T-helper 9 cell (primary cell): ENCODE measurements at places on chromosomes 1 and 21.
A peak's percentile ranks its signal among the peaks of the same experiment; 100 is the strongest.

GRCh38 chr1:97108179-97108578 is 386.6 kb downstream of the PTBP2 start:
- no peak for DNase-seq

GRCh38 chr1:205255941-205256780 is 28.4 kb downstream of the TMCC2 start:
- DNase-seq: peak; percentile 80

- no peak for DNase-seq
Measured at GRCh38 chr1:227893300-227893948, 54.3 kb downstream of the WNT9A start.

DNA sequence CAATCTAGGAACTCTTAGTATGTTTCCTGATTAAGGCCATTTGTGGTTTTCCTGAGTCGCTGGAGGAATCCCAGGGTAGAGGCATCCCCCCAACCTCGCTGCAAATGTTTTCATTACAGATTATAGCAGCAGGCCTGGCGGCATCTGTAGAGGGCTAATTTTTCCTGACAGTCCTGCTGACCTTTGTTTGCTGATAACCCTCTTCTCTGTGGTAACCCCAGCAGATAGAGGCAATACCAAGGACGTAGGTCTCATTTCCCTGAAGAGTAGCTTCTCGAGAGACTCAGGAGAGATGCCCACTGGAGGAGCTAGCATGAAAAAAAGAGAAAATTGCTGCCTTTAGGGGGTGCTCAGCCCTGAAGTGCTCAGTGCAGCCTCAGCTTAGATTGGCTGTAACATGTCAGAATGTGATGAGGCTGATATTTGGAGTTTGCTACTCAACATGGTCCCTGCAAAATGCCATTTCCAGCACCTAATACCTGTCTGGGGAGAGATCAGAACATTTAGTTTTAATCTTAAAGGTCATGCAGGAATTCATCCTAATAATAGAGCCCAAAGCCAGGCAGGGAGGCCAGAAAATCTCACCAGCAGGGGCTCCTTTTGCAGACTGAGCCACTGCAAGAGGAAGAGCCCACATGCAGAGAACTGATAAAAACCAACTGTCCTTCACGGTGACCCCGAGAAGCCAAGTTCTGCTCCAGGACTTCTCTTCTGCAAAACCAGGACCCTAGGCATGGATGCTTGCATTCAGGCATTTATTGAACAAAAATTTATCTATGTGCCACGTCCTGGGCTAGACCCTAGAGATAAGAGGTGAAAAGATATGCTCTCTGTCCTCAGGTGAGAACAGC is 184.5 kb downstream of the KAZN start:
- no peak for DNase-seq

GRCh38 chr1:56137521-56138505 is 441.6 kb downstream of the PLPP3 start:
- DNase-seq: no peak

GRCh38 chr1:201006450-201006849 is 17.1 kb downstream of the KIF21B start:
- no peak for DNase-seq

DNA sequence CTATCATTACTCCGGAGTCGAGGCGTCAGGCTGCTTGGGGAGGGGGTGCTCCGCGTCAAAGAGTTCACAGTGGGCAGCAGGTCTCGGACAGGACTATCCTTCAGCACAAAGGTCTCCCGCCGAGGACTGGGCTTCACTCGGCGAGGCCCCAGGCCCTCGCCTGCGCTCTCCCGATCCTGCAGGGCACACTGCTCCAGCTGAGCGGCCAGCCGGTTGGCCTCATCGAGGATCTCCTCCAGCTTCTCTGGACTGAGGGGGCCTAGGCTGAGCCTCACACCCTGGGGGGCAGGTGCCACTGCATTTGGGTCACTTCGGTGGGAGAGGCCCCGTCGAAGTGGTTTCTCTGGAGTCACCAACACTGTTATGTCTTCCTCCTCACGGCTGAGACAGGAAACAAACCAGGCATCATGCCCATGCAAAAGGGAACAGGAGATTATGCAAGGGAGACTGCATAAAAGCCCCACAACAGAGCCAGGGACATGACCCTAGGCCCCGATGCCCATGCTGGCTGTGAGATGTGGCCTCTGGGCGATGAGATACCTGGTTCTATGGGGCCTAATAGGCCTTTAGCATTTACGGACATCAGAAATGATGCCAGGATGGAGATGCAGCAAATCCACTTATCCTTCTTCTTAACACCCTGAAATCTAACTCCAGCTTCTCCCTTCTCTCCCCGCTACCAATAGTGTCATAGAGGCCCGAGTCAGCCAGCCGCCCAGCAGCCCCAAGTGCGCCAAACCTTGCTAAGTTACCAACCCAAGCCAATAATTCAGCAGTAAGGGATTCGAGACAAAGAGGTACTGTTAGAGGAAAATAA is 1.1 kb downstream of the PSRC1 start:
- no peak for DNase-seq

GRCh38 chr1:44587796-44588460 is 86.4 kb downstream of the TMEM53 start:
- DNase-seq: no peak

- no peak for DNase-seq
Measured at GRCh38 chr21:36914244-36915013, 52.0 kb downstream of the HLCS start.

GRCh38 chr1:147246910-147247655 is 4.6 kb downstream of the CHD1L start:
- no peak for DNase-seq

DNA sequence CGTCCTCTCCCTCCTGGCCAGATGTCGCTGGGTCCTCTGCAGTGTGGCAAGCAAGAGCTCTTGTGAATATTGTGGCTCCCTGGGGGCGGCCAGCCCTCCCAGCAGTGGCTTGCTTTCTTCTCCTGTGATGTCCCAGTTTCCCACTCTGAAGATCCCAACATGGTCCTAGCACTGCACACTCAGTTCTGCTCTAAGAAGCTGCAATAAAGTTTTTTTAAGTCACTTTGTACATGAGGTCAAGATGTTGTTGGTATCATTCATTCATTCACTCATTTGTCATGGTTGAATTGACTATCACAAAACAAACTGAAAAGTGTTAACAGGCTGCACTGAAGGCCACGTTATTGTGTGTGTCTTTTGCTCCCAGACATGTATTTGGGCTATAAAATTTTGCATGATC is 8.2 kb upstream of the PADI6 start:
- DNase-seq: no peak

- no peak for DNase-seq
Measured at GRCh38 chr1:167938080-167938636, 1.3 kb upstream of the MPC2 start.

DNA sequence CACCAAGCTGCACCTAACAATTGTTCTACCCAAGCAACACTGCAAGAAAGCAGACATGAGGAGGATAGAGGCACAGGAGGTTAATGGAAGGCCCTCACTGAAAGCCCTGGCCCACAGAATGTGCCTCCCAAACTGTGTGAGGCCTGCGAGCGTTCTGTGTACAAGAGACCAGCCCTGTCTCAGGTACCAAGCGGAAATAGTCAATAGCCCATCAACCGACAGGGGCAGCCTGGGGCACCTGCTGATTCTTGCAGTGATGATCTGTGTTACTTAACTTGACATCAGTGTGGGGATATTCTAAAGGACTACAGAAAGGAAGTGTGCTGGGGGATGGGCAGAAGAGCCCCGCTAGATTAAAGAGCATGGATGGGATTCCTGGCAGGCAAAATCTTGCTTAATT is 392.4 kb downstream of the KCNH1 start:
- DNase-seq: no peak

GRCh38 chr1:181588631-181589030 is 105.3 kb downstream of the CACNA1E start:
- no peak for DNase-seq

- DNase-seq: no peak
Measured at GRCh38 chr1:63630238-63630637, 37.0 kb downstream of the PGM1 start.

DNA sequence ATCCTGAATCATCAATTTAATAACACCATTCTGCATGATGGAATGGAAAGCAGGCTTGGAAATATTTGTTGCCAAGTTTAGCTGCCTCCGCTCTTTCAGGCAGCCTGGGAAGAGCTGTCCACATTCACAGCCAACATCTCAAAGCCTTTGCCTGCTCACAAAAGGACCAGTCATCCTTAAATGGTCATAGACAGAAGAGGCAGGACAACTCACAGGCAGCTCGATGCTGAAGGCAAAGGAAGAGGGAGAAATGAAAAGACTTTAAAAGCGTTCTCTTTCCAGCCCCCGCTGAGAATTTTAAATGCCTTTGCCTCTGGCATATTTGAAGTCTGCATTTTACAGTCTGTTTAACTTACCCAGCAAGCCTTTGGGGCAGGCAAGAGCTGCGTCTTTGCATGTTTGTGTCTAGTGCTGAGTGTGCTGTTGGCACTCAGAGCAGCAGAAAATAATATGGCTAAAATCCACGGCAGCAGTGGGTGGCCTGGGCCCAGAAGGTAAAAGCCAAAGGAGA is 68.9 kb downstream of the NMNAT2 start:
- no peak for DNase-seq

DNA sequence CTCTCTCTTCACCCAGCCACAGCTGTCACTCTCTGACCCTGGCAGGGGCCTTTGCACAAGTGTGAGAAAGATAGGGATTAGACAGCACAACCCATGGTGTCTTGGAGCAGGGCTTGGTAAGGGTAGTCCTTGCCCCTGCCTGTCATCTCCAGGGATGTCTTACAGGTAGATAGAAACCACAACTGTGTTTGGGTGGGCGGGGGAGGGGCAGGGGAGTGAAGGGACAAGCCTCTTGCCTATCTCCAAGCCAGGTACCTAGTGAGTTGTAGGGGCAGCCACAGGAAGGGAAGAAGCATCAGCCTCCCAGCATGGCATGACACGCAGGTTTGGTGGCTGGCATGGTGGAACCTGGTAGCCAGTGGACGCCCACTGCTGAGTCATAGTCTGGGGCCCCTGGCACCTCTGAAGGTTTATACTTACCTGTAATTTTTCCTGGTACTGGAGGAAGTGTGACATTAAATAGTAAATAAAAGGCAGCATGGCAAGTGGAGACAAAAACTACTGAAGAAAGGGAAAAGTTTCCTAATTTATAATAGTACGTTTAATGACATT is 97.5 kb downstream of the CLEC20A start:
- no peak for DNase-seq

DNA sequence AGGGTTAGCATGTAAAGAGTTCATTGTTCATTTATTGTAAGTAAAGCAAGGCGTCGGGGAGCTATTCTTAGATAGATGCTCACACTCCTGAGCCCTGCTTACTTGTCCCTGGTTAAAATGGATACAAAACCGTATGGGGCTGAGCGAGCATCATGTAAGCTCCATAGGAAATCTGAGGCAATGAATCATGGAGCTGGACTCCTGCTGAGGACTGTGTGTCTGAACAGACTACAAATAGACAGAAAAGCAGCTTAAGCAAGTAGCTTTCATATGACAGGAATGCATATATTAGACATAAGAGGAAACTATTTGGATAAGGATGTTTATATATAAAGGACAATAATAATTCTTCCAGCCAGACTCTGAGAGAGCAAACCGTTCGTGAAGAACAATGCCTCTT is 604.9 kb upstream of the PTBP2 start:
- DNase-seq: no peak

DNA sequence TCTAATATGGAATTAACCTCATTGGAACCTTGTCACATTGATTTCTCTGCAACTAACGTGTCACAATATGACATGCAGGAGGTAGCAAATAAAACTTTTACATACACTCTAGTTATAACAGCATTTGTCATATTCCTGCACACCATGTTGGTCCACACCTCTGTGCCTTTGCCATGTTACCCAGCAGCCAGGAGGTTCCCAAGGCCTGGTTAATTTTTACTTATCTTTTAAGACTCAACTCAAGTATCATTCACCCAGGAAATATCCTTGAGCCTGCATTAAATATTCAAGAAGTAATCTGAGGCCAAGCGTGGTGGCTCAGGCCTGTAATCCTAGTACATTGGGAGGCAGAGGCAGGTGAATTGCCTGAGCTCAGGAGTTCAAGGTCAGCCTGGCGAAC is 447.2 kb upstream of the NR5A2 start:
- DNase-seq: no peak

- DNase-seq: no peak
Measured at GRCh38 chr1:193140254-193140653, 18.4 kb downstream of the CDC73 start.

DNA sequence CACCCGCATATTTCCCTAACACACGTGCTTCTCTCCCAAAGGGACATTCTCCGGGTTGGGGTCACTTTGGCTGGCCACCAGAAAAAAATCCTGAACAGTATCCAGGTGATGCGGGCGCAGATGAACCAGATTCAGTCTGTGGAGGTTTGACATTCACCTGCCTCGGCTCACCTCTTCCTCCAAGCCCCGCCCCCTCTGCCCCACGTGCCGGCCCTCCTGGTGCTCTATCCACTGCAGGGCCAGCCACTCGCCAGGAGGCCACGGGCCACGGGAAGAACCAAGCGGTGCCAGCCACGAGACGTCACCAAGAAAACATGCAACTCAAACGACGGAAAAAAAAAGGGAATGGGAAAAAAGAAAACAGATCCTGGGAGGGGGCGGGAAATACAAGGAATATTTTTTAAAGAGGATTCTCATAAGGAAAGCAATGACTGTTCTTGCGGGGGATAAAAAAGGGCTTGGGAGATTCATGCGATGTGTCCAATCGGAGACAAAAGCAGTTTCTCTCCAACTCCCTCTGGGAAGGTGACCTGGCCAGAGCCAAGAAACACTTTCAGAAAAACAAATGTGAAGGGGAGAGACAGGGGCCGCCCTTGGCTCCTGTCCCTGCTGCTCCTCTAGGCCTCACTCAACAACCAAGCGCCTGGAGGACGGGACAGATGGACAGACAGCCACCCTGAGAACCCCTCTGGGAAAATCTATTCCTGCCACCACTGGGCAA is 59.1 kb downstream of the LACTBL1 start:
- DNase-seq: no peak

DNA sequence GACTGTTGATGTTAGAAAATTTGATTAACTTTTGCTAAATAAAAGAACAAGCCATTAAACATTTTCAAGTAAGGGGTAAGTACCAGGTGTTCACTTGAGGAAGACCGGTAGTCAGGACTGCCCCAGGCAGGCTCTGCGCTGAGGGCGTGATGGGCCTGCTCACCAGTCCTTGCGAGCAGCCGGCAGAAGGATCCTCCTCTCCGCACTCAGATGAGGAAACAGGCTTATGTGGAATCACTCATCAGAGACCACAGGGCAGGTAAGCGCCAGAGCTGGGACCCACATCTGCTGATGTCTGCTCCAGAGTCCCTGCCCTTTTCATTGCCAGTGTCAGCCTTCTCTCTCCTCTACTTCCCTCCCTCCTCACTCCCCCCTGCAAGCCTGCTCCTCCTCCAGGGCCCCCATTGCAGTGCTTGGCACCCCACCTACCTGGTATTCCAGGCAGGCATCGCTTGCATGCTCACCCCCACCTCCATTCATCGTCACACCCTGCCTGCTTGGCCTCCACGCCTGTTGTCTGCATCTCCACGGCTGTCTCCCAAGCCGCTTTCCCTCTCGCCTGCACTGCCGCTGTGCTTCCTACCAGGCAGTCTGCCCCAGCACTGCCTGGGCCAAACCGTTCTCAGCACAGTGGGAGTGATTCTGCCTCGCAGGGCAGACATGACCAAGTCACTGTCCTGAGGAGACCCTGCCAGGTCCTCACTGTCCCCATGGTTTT is 24.7 kb upstream of the KDM4A start:
- DNase-seq: no peak
